NCI-H1092 (cell line): ENCODE measurements at places on chromosomes 11 and 22.

DNA sequence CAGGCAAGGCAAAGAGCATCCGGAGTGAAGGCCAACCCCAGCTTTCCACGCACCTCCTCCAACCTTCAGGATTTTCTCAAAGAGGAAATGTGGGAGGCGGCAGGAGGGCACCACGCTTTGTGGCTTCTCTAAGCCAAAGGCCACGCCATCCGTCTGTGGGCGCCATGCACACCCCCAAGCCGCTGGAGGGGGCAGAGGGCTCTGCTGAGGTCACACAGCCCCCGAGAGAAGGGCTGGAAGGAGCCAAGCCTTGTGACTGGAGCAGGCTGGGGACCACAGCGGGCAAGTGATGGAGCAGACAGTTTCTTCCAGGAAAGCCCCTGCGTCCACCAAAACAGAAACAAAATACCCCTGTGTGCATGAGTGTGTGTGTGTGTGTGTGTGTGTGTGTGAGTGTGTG, 527.4 kb downstream of the BRD1 start:
- DNase-seq = no peak

DNA sequence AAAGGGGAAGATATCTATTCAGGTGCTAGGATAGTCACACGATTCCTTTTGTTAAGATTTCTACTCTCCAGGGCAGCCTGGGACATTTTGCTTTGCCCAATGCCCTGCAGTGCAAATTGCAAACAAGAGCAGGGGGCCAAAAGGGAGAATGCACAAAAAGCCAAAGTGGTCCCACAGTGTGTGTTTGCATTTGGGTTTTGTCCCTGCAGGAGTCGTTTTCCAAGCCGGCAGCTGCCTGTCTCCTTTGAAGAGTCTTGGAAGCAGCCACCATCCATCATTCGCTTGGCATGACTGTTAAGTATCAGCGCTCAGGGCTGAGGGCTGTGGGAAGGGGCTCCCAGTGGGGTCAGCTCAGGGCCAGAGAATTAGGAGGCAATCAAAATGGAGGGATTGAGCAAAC, 184.7 kb downstream of the MIAT start:
- DNase-seq = no peak

- no peak for DNase-seq
Measured at GRCh38 chr22:42434748-42435425, 2.7 kb upstream of the NFAM1 start.

GRCh38 chr11:68269414-68270081, 2.2 kb downstream of the C11orf24 start:
- no peak for DNase-seq

DNA sequence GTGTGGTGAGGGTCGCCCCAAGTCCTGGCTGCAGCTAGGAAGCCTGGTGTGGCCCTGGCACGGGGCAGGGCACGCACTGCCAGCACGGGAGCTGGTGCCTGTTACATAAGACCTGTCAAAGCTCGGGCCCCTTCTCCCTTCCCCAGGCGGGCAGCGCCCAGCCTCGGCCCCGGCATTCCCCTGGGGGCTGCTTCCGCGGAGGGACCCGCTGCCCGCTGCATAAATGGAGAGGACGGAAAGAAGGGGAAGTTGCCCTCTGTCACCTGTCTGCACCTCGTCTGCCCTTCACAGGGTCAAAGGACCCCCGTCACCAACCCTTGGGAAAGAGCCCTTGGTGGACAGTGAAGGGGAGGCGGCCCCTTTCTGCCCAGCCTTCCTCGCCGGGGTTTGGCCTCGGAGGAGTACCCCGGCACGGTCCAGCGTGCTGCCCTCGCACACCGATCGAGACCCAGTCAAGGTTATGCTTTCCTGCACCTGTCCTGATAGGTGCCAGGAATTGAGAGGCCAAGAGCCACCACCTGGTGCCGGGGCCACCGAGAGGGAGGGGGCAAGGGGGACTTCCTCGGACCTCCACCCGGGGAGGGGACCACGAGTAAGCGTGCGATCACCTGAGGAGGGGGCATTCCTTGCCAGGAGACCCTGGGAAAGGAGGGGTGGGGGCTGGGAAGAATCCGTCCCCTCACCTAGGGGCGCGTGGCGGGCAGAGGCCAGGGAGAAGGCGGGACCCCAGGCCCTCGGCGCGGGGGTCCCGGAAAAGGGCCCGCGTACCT, 16.8 kb upstream of the MFRP start:
- DNase-seq = no peak

DNA sequence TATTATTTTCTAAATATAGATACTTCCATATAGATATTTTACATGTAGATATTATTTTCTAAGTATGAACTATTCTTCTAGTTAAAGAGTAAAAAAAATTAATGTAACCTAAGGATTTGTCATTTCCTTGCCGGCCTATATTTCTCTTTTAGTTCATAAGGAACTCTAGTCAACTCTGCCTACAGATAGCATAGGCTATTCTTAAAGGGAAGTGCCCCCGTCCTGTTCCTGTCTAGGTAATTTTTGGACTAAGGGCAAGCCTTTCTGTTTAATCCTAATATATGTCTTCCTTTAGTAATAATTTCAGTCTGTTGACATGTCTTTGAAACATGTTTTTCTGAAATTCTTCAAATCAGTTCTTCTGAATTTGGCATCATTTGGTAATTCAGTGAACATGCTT, 161.9 kb downstream of the C11orf91 start:
- no peak for DNase-seq

DNA sequence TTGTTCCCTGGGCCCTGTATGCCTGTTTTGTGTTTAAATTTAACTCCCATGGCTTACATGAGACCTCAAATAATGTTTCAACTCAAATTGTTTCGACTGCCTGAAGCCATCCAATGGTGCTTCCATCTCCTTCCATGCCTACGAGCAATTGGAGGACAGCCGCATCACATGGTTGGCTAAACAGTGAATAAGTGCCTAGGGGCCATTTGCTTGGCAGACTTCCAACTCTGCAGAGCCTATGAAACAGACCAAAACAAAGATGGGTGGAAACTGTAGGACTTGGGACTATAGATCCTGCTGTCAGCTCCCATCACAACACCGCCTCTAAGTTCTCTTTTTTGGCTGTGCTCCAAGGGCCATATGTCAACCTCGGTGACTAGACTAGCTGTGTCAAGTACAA, 84.1 kb downstream of the PARVA start:
- no peak for DNase-seq

DNA sequence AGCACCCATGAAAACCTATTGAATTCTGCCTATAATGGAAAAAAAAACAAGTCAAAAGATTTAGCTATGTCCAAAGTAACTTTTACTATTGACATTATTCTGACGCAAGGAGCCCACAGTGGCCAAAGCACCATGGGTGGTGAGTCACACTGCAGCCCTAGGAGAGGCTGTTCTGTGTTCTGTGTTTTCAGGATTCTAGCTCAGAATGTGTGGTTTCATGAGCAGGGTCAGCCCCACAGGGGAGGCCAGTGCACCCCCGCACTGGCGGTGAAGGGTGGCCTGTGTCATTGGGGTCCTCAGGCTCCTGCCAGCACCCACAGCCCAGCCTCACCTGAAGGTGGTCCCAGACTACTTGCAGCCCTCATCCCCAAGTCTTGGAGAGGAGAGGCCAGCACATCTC, 112.2 kb downstream of the BRD1 start:
- DNase-seq = no peak

GRCh38 chr11:74925281-74925680, 23.6 kb downstream of the XRRA1 start:
- DNase-seq = no peak

DNA sequence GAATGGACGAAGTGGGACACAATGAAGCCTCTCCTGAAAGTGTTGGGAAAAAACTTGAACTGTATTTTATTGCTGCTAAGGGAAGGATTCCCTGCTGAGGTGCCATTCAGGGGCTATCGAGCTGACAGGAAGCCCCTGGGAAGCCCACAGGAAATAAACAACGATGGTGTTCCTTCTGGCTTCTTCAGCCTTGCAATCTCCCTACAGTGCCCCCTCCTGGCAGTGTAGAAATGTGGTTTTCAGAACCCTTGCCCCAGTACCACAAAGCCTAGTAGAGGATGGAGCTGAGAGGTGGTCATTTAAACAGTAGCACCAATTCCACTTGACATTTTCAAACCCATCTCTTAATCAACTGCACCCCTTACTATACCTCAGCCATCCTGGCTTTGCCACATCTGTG, 676.7 kb upstream of the ARHGAP42 start:
- no peak for DNase-seq

DNA sequence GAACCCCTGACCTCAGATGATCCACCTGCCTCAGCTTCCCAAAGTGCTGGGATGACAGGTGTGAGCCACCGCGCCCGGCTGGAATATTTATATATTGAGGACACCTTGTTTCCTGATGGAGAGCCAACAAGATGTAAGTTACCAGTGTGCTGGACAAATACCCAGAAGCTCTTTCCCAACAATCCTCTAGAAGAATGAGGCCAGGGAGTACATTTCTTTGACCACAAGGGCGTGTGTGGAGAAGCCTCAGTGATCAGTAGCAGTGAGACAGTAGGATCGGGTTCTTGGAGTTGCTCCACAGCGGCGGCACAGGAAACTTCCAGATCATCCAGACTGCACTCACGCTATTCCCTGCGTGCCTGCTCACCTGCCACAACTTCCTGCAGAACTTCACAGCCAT, 10.3 kb upstream of the POLA2 start:
- no peak for DNase-seq
